ENCODE measurements at places on chromosomes 1 and 21.

DNA sequence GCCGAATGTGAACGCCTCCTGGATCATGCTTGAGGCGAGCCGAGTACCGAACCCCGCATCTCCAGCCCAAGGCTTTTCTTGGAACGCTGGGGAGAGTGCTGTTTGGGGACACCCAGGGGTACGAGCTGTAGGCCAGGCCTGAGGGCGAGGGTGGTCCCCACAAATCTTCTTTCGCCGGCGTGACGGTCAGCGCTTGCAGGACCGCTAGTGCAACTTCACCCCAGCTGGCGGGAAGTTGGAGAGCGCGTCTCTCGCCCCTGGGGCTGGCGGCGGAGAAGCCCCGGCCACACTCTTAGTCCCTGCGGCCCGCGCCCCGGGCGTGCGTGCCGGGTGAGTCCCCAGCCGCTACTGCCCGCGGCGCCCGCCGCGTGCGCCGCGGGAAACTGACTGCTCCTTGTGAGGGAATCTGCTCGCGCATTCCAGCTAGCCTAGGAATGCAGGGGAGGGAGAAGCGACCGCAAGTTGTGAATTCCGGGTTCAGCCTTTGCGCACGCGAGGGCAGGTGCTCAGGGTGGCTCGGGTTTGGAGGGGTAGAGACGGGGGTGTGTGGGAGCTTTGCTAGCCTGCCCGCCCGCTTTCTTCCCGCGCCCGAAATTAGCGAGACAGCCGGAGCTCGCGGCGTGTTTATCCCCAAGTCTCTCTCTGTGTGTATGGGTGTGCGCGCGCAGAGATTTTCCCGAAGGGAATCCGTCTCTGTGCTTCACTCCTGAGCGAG is 884 bp downstream of the LHX4 start:
- DNase-seq, result peak; percentile 56

- no peak for DNase-seq
Measured at GRCh38 chr21:33684068-33684467, 41.8 kb downstream of the ITSN1 start.

- no peak for DNase-seq
Measured at GRCh38 chr1:228161362-228161761, 4.2 kb upstream of the IBA57 start.

GRCh38 chr1:117600966-117601365 is 4.9 kb upstream of the TENT5C start:
- DNase-seq, result no peak

DNA sequence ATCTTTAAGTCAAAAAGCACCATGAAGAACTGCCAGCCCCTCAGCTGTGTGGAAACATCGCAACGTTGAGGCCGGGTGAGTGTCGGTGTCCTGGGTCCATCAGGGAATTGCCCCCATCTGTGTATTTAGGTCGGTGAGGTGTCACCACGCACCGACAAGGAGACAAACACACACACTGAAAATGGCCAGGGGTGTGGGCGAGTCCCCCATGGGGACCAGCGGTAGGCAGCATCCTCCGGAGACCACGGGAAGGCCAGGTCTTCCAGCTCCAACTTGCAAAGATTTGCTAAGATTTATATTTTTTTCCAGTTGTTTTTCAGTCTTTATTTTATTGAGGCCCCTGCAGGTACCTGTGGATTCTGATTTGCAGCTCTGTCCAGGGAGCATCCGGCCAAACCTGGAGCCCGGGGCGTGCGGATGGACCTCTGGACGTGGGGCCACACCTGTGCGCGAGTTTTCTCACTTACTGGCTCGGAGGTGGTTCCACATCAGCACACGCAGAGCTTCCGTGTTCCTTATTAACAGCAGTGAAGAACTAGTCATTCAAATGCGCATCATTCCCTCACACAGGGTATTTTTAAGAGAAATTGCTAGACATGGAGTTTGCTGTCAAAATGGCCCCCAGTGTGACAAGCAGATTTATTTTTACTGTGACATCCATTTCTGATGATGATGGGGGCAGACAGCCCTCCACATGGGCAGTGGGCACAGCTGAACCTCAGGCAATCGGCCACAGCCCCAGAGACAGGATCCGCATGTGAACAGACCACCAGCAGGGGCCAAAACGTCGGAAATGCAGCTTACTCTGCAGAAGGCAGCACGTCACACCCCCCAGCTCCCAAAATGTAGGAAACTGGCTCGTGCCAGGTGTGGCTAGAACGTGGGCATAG is 17.2 kb upstream of the SLC19A1 start:
- no peak for DNase-seq

- no peak for DNase-seq
Measured at GRCh38 chr1:30879940-30880677, 28.4 kb downstream of the SDC3 start.

GRCh38 chr1:23701996-23702395 is 10.4 kb downstream of the RPL11 start:
- no peak for DNase-seq

DNA sequence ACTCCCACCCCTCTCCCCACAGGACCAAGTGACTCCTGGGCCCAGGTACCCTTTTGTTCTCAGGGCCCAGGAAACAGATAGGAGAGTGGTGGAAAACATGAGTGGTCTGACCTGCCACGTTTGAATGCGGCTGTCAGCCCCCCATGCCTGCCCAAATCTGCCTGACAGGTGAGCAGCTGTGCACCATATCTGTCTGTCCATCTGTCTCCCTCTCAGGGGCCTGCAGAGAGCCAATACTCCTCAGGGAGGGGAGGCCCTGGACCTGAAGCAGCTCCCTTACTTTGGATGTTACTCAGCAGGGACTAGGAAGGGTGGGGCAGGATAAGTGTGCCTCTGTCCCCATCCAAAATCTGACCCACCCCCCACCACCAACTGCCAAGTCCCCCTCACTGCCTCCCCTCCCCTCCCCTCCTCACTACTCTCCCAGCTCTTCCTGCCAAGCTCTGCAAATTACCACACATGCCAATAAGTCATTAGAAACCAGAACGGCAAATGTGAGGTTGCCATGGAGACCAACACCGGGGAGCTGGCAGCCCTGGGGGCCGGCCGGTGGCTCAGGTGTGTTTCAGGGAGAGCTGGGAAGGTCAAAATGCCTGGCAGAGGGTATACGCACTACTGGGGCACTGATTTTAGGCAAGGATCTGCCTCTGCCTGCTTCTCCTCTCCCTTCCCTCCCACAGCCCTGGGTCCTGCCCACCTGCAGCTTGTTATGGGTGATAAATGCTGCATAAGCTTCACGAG is 11.5 kb downstream of the LRRN2 start:
- DNase-seq, result no peak

- DNase-seq, result no peak
Measured at GRCh38 chr1:62401034-62401760, 35.7 kb upstream of the USP1 start.

DNA sequence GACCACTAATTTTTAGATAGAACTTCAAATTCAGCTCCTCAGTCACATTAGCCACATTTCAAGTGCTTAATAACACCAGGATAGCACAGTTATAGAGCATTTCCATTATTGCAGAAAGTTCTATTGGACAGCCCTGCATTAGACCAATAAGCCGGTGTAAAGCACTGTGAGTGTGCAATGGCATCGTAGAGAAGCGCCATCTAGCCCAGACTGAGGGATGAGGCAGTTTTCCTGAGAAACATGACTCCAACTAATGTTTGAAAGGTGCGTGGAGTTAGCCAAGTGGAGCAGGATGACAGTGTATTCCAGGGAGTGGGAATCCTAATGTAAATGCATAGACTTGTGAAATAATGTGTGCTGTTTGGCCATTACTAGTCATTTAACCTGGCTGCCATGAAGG is 7.7 kb downstream of the RPE65 start:
- no peak for DNase-seq

DNA sequence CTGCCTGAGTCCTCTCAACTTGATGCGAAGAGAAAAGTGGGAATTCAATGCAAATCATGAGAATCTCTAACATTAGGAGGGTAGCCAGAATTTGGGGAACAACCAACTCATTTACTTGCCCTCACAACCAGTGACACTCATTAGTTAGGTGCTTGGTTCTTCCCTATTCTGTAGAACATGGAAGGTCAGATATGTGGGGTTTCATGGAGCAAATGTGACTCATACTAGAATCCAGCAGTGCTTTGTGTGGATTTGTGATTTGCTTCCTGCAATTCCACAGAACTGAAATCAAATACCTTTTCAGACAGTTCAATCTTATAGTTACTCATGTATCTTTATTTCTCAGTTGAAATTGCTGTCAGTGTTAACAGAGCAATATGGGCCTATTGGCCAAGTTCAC is 6.9 kb upstream of the ETV3 start:
- no peak for DNase-seq

GRCh38 chr1:21669258-21670058 is at the start of gene RAP1GAP:
Gene RAP1GAP, minus strand, starts transcription at chr1:21669357. Its CDS starts 49,325 bp downstream, at chr1:21620032.
- DNase-seq, result no peak

DNA sequence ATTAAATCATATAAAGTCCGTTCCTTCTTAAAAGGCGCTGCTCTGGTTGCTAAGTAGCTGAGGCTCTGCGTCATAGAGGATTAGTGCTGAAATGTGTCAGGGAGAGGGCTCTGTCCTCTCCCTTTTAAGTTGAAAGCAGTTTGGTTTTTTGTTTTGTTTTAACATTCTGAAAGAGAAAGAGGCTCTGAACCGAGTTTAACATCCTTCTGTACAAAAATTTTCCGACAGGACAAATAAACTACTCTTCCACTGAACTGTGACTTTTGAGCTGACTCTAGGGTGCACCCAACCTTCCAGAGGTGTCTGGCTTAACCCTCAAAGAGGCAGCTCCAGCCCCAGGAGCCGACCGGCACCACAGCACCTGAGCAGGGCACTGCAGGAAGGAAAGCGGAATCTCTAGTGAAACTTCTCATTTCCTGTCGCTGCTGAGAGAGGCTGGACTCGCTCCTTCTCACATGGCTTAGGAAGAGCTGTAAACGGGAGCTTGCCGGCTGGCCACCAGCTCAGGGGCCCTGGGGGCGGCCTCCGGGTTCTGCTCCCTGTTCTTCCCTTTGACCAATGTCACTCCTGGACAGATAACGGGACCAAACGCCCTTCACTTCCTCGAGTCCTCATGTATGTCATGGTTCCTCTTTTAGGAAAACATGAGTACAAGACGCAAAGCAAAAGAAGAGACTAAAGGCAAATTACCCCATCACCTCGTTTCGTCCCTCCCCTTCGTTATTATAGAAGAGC is 1.2 kb downstream of the VAV3 start:
- peak; percentile 80 for DNase-seq

DNA sequence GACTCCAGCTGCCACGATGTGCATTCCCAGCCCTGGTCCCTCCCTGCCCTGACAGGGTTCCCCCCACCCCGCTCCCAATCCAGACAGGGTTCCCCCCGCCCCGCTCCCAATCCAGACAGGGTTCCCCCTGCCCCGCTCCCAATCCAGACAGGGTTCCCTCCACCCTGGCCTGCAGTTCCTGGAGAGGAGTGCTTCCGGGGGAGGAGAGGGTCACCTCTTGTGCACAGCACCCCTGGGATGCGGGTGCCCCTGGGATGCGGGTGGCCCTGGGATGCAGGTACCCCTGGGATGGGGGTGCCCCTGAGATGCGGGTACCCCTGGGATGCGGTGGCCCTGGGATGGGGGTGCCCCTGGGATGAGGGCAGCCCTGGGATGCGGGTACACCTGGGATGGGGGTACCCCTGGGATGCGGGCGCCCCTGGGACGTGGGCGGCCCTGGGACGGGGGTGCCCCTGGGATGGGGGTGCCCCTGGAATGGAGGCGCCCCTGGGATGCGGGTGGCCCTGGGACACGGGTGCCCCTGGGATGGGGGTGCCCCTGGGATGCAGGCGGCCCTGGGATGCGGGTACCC is 36.7 kb upstream of the SLC19A1 start:
- DNase-seq, result no peak

GRCh38 chr1:83761167-83762038 is 237.5 kb downstream of the TTLL7 start:
- DNase-seq, result peak; percentile 64

- no peak for DNase-seq
Measured at GRCh38 chr1:53860967-53861411, 22.9 kb upstream of the NDC1 start.

- DNase-seq, result no peak
Measured at GRCh38 chr1:25098717-25099116, 133.6 kb downstream of the SYF2 start.

DNA sequence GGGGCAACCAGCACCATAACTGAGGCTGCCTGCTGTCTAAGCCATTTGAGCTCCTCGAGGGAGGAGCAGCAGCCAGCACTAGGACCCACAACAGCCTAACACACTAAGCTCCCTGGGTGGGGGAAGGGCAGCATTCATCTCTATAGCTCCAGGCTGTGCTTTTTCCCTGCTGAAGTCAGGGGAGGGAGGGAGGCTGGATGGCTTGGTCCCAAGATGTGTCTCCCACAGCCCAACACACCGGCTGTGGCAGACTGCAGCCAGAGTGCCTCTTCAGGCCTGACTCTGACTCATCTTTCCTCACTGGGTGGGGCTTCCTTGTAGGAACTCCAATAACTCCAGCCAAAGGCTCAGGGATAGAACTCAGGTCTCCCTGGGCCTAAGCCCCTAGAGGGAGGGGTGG is 296.3 kb downstream of the PRDM2 start:
- DNase-seq, result no peak

DNA sequence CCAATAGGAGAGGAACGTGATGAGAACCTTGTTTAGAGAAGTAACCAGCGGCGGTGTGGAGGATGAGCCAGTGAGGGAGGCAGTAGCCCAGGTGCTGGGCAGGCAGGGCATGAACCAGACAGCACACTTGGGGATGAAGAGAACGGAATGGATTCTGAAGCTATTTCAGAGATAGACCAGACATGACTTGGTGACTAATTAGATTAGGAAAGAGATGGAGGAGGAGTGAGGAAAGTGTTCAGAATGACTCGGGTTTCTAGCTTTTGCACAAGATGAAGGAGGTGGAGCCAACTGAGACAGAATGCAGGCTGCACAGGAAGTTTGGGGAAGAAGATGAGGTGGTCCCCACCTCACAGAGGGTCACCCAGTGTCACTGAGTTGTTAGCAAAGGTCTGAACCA is 5.1 kb downstream of the PEF1 start:
- no peak for DNase-seq

DNA sequence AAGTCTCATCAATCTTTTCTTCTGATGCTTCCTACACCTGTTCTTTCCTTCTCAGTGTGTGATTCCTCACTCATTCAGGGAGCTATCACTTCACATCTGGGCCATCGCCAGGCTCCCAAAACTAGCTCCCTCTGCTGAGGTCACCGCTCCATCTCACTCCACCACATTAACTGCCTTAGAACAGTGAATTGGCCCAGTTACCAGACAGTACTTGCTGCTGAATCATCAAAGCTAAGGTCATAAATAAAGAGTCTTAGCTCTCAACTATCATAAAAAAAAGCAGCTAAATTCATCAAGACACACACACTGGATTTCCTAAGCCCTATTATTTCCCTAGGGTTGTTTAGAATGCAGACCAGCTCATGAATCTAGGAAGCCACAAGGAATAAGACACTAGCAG is 18.8 kb upstream of the SRM start:
- DNase-seq, result no peak

- no peak for DNase-seq
Measured at GRCh38 chr1:116692879-116693278, 25.3 kb upstream of the IGSF3 start.

Measured in GM06990 (cell line).